Mesendoderm (in vitro differentiated cells): ENCODE measurements at places on chromosomes 3 and 15.

GRCh38 chr3:53426918-53427317 is 67.5 kb upstream of the CACNA1D start:
- H3K27ac ChIP-seq: no peak overlapping the region
- H3K4me3 ChIP-seq: no peak overlapping the region
- no peaks in the 10 kb centered on the region for H3K36me3 ChIP-seq
- H3K4me1 ChIP-seq: no peaks in the 10 kb centered on the region
- DNase-seq: no peak
- H3K27me3 ChIP-seq: no peaks in the 10 kb centered on the region

DNA sequence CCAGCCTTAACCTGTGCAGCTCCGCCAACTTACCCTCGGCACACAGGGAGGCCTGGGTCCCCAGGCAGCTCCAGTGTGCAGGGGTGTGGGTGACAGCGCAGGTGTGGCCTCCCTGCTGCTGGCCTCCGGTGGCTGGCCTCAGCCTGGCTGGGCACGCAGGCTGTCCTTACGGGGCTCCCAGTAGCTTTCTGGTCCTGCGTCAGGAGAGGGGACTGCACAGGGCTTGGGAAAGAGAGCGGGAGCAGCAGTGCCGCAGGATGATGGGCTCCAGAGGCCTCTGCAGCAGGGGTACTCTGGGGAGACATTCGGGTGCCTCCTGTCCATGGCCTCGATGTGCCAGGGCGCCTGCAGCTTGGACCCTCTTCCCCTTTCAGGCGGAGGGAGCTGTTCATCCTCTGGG is 9.4 kb downstream of the APBA2 start:
- no peaks in the 10 kb centered on the region for H3K4me1 ChIP-seq
- DNase-seq: no peak
- H3K27ac ChIP-seq: no peak overlapping the region
- H3K36me3 ChIP-seq: no peaks in the 10 kb centered on the region
- no peak overlapping the region for H3K4me3 ChIP-seq

- H3K4me3 ChIP-seq: no peak overlapping the region
These were observed 465.8 kb downstream of the SHQ1 start for GRCh38 chr3:72382460-72382859.

GRCh38 chr3:136545664-136546268 is 206.4 kb downstream of the STAG1 start:
- no peaks in the 10 kb centered on the region for H3K4me1 ChIP-seq
- DNase-seq: peak; percentile 13
- no peak overlapping the region for H3K27ac ChIP-seq

DNA sequence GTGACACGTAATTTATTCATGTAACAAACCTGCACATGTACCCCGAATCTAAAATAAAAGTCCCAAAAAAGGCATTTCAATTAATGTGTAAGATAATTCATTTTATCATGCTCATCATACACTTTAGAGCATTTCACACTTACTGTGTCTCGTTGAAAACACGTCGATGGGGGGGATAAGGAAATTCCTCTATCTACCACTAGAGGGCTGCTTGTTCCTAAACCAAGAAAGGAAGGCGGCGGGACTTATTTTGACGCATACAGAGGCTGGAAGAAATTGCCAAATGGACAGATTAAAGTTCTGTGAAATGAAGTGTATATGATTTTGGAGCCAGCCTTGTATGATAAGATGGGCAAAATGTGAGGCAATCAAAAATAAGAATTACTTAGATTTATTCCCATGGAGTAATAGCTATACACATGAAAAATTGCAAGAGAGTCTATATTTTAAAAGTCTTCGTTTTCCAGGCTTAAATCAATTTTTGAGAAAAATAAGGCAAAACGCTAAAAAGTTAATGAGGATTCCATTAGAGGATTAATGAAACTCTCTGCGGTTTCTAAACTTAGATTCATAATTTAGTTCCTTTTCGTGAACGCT is 346.8 kb downstream of the CNTN3 start:
- no peaks in the 10 kb centered on the region for H3K36me3 ChIP-seq
- H3K27ac ChIP-seq: no peak overlapping the region
- H3K27me3 ChIP-seq: no peaks in the 10 kb centered on the region
- H3K4me3 ChIP-seq: no peak overlapping the region

DNA sequence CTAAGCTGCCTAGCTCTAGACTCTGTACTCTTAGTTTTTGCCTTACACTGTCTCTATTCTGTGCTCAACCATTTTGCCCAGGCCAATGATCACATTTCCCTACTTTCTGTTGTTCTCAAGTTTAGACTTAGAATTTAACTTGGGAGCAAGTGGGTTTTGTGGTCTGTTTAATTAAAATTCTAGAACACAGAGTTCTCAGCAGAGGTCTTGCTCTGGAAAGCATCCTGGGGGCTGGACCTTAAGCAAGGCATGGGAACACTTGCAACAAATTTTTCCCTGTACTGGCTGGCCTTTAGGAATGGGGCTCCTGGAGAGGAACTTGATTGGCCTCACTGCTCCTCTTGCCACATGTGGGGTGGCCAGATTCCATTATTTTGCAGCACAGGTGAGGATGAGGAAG is 236.3 kb upstream of the LRTM1 start:
- H3K4me1 ChIP-seq: no peaks in the 10 kb centered on the region
- no peak overlapping the region for H3K27ac ChIP-seq
- H3K4me3 ChIP-seq: no peak overlapping the region
- H3K36me3 ChIP-seq: no peaks in the 10 kb centered on the region
- no peak for DNase-seq

- peaks cover 8% of the 10 kb centered on the region for H3K4me1 ChIP-seq
- no peak overlapping the region for H3K27ac ChIP-seq
- no peaks in the 10 kb centered on the region for H3K27me3 ChIP-seq
- H3K36me3 ChIP-seq: peaks cover 23% of the 10 kb centered on the region
These were observed 84.7 kb downstream of the RBPMS2 start for GRCh38 chr15:64690578-64691296.
